Activated CD4-positive, alpha-beta T cell treated with anti-CD3 and anti-CD28 coated beads, Interleukin-2, Interleukin-4, amounts not matched to agents 100 ng/mL and 50 ng/mL, durations not matched to agents 16 hours and 8 hours (primary cell): ENCODE measurements at places on chromosomes 7 and 10.

DNA sequence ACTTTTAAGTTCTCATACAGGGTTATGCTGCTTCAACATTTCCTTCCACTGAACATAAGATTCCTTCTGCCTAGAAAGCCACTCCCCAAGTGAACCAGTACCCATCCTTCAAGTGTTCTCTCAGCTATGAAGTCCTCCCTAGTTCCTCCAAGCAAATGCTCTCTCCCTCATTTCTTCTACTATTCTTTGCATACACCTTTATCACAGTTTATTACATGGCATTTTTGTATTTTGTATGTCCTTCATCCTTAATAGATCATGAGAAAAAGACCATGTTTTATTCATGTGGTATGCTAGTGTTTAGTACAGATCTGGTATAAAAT lies 1.9 kb downstream of the SYPL1 start:
- DNase-seq: no peak

GRCh38 chr7:30896783-30897637 lies 14.6 kb upstream of the AQP1 start:
- DNase-seq: no peak

GRCh38 chr7:121531175-121532070 lies 135.3 kb upstream of the FAM3C start:
- no peak for DNase-seq

DNA sequence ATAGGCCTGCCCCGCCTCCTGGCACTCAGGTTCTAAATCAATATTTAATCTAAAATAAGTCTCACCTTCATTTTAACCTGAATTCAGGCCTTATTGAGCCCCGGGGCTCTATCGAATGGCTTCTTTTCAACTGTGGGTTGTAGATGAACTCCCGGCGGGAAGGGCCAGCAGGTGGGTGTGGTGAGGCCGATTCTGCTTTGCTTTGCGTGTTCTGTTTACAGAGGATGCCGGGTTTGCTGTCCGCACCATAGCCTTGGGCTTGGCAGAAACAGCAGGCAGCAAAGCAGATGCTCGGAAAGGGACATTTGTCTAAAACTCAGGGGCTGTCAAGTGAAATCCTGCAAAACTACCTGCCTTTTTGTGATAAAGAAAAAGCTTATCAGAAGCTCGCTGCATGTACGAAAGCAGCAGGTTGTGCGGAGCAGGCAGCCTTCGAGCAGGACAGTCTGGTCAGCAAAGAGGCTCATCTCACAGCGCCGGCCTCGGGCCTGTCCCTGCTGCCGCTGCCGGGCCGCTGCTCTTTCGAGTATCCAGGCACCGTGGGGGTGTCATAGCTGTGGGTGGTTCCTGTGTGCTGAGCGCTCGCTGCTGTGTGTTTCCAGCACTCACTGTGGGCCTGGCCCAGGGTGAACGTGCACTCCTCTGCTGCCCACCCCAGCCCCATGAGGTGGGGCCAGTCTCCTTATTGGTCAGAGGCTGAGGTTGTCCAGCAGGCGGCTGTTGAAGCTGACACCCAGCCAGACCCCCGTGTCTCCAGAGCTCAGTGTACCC lies 434.8 kb upstream of the FOXK1 start:
- no peak for DNase-seq
